SK-N-SH (cell line): ENCODE measurements at places on chromosomes 1 and 21. TPM values are rescaled to one million over a fixed set of nuclear protein-coding genes. Genes with fewer than 3 reads are reported as not detected.

Gene MAP3K21
- 0.33 and 0.42 TPM in 2 replicates for polyA plus RNA-seq

Gene F13B
- not detected in 2 replicates for polyA plus RNA-seq

Gene KCNE1
- polyA plus RNA-seq = 0.06 and 0.16 TPM in 2 replicates

Gene ISG20L2
- polyA plus RNA-seq = 31.6 and 44.3 TPM in 2 replicates

Gene GNAT2
- 0.16 TPM in 2 replicates for polyA plus RNA-seq

Gene RAB13
- 156 and 164 TPM in 2 replicates for polyA plus RNA-seq

Gene GPR3
- 5.8 and 6.0 TPM in 2 replicates for polyA plus RNA-seq

Gene SLAMF8
- polyA plus RNA-seq = not detected in 2 replicates

Gene ATP6V1G3
- not detected in 2 replicates for polyA plus RNA-seq

Gene KLF17
- 0.21 and 0.26 TPM in 2 replicates for polyA plus RNA-seq

Gene COA7
- 9.0 and 13.7 TPM in 2 replicates for polyA plus RNA-seq

Gene ADORA3
- polyA plus RNA-seq = not detected in 2 replicates

Gene KRTAP12-2
- polyA plus RNA-seq = not detected in 2 replicates

Gene TRPM2
- polyA plus RNA-seq = not detected in 2 replicates

Gene LCK
- not detected in 2 replicates for polyA plus RNA-seq

Gene PEAR1
- 1.2 and 1.7 TPM in 2 replicates for polyA plus RNA-seq

Gene GJB4
- not detected in 2 replicates for polyA plus RNA-seq

Gene EIF2D
- 59.5 and 83.2 TPM in 2 replicates for polyA plus RNA-seq

Gene AKT3
- polyA plus RNA-seq = 12.7 and 16.4 TPM in 2 replicates

Gene TAS1R1
- polyA plus RNA-seq = not detected in 2 replicates

Gene UTS2
- 0.13 TPM in 1 of 2 replicates, not detected in the other for polyA plus RNA-seq

Gene ORC1
- 4.9 and 5.2 TPM in 2 replicates for polyA plus RNA-seq

Gene SLC6A9
- polyA plus RNA-seq = 3.6 and 3.9 TPM in 2 replicates

Gene FCRLB
- polyA plus RNA-seq = 2.0 and 2.6 TPM in 2 replicates

Gene GLIS1
- 0.05 and 0.13 TPM in 2 replicates for polyA plus RNA-seq

Gene NOTCH2
- 23.0 and 23.3 TPM in 2 replicates for polyA plus RNA-seq

Gene RAB3B
- polyA plus RNA-seq = 10.2 and 12.4 TPM in 2 replicates

Gene ADAMTS5
- 0.90 and 1.5 TPM in 2 replicates for polyA plus RNA-seq

Gene OR2L3
- polyA plus RNA-seq = 0.02 and 0.03 TPM in 2 replicates

Gene GPA33
- polyA plus RNA-seq = not detected in 2 replicates

Gene PAQR6
- polyA plus RNA-seq = 2.4 and 3.5 TPM in 2 replicates

Gene OR10K1
- polyA plus RNA-seq = not detected in 2 replicates

Gene SWT1
- 1.1 and 1.6 TPM in 2 replicates for polyA plus RNA-seq

Gene C4BPA
- not detected in 2 replicates for polyA plus RNA-seq

Gene SYCP1
- polyA plus RNA-seq = not detected in 2 replicates

Gene LCE1C
- polyA plus RNA-seq = not detected in 2 replicates

Gene RSPH1
- 0.97 and 1.1 TPM in 2 replicates for polyA plus RNA-seq
